ENCODE measurements at places on chromosomes 1 and 21. TPM values are rescaled to one million over a fixed set of nuclear protein-coding genes. Genes with fewer than 3 reads are reported as not detected.

DNA sequence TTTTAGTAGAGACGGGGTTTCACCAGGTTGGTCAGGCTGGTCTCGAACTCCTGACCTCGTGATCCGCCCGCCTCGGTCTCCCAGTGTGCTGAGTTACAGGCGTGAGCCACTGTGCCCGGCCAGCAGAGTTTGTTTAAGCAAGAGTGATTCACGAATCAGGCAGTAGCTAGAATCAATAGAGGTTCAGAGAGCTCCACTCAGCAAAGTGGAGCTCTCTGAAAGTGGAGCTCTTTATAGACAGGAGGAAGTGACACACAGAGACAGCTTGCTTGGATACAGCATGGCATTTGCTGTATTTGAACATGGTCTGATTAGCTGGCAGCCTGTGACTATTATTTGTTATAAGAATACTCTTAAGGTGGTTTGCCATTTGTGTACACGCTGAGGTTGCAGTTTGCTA lies 27.1 kb upstream of the CD34 start:
- DNase-seq: no peak

- DNase-seq: no peak
Measured at GRCh38 chr1:36771240-36771639, 263.1 kb downstream of the GRIK3 start.

GRCh38 chr1:7491109-7491817 lies 279.8 kb upstream of the VAMP3 start:
- peak; percentile 32 for DNase-seq

GRCh38 chr1:248823517-248824001 lies 2.2 kb downstream of the SH3BP5L start:
- DNase-seq: no peak

- no peak for DNase-seq
Measured at GRCh38 chr1:221809091-221810029, 67.5 kb upstream of the DUSP10 start.

- DNase-seq: no peak
Measured at GRCh38 chr1:66035616-66036245, 243.0 kb downstream of the PDE4B start.

DNA sequence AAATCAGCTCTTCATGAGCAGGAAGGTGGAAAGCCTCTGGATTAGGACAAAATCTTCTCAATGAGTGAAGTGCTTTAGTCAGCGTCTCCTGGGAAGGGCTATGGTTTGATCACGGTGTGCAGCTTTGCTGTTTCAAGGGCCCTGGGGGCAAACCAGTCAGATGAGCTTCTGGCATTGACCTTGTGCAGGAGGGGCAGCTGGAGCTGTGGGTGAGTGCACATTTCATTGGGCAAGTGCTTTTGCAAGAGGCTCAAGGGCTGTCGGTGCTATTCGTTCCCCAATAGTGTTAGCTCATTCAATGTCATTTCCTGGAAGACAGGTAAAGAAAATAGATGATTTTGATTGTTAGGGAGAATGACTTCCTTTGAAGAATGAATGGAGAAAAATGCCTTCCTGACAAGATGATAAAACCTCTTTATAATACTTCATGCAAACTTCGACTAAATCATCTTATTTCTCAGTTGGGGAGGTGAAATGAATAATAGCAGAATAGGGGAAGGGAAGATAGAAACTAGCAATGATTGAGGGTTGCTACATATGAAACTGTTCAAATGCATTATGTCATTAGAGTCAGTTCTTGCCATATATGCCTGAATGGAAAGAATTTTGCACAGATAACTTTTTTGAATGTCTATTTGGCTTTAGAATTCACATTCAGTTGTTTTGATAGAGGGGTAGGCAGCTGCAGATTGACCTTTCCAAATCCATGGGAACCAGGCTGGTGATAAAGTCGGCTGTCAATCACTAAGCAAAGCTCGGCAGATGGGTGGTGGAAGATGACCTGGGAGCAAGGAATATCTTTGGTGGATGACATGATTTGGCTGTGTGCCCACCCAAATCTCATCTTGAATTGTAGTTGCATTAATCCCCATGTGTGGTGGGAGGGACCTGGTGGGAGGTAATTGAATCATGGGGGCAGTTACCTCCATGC lies 12.9 kb upstream of the DISC1 start:
- DNase-seq: no peak

DNA sequence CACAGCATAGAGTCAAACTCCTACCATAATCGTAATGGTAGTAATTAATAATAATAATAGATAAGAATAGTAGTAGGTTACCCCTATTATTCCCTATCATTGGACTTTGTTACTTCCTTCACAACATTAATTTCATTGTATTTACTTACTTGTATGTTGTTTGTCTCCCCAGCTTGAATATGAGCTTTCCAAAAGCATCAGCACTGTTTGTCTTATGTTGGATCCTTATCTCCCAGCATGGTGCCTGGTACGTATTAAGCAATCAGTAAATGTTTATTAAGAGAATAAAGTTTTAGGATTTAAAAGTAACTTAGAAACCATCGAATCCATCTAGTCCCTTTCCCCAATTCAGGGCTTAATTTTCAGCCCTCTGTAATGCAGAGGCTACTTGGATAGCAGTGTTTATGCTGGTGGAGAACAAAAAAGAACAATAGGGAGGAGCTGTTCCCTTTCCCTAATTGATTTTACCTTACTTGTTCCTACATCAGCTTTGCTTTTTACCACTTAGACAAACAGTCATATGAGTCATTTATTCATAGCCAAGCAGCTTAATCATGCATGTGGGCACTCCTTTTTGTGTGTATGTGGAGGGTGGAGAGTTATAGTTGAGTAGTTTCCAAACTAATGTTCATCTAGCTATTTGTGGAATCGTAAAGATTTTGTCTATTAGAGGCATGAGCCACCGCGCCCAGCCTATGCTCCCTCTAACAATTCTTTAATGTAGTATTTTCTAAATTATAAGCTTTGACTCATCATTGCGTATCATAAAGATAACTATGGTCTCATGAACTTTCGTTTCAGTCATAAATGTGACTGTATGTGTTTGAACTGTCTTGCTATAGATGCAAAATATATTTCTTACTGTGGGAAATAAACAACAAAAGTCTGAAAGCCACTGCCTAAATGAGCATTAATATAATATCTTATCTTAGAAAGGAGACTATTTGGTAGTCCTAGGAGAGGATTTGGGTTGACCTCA lies 20.9 kb upstream of the DR1 start:
- no peak for DNase-seq

GRCh38 chr1:77631751-77632150 lies 50.7 kb downstream of the ZZZ3 start:
- DNase-seq: no peak

GRCh38 chr1:27554759-27555699 lies 48.9 kb downstream of the AHDC1 start:
- peak; percentile 74 for DNase-seq

DNA sequence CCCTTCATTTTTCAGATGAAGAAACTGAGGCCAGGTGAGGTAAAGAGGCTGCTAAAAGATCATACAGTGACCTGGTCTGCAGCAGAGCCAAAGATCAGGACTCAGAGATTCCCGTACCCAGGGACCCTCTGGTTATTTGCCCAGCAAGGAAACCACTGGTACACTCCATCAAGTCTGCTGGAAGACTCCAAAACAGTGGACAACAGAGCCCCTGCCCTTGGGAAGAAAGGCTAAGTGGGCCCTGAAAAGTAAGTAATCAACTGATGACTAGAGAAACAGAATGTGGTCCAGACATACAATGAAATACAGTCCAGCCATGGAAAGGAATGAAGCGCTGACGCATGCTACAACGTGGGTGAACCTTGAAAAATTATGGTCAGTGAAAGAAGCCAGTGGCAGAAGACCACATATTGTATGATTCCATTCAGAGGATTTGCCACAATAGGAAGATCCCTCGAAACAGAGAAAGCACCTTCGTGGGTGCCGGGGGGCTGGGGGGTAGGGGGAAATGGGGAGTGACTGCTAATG lies 106.4 kb downstream of the ETS2 start:
- no peak for DNase-seq

DNA sequence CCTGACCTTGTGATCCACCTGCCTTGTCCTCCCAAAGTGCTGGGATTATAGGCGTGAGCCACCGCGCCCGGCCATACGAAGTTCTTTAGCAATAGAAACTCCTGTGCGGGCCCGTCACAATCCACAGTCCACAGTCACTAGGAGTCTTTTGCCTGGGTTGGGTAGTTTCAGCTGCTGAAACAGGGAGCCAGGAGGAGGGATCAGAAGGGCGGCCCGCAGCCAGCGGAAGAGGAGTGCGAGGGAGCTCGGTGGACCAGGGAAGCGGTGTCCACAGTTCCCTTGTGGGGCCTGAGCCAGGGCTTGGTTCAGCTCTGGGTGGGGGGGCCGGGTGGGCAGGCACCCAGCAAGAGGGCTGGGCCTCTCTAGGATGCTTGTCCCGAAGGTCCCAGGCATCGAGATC lies 17.9 kb upstream of the HSPG2 start:
- peak; percentile 80 for DNase-seq

- no peak for DNase-seq
Measured at GRCh38 chr1:109639841-109640184, 16.1 kb upstream of the GSTM4 start.

DNA sequence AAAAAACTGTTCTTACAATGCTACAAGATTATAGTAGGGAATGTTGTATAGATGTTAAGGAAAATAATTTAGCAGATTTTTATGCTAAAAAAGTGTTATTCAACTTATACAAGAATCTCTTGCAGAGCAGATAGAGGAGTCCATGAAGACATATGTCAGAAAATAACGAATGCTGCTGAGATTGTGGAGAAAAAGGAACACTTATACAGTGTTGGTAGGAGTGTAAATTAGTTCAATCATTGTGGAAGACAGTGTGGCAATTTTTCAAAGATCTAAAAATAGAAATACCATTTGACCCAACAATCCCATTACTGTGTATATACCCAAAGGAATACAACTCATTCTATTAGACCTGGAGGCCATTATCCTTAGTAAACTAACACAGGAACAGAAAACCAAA lies 286.2 kb upstream of the OLFM3 start:
- DNase-seq: no peak

GRCh38 chr1:229190057-229190575 lies 80.8 kb upstream of the RAB4A start:
- no peak for DNase-seq

DNA sequence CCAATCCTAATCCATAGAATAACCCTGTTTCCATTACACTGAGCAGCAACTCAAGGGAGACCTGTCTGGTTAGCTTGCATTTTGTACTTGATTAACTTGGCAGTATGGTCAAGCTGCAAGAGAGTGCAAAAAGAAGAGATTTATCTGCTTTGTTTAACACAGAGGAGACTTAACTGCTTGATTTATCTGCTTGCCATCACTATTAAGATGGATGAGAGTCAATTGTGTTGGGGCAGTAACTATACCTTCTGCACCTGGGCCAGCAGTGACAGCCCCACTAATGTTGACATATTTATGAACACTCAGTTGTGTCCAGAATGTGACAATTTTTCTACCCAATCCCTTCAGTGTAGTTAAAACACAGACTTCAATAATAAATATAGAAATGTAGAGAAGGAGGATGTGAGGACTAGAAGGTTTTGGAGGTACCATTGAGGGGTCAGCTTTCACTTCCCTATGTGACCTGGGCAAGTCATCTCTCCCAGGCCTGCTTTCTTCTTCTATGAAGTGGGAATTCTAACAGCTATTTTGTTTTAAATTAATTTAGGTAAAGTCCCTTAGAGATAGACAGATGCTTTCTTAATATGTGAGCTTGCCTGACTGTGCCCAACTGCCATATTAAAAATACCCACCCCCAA lies 159.1 kb upstream of the KCNK2 start:
- no peak for DNase-seq

GRCh38 chr1:28171246-28171645 lies 5.2 kb downstream of the PTAFR start:
- DNase-seq: no peak

DNA sequence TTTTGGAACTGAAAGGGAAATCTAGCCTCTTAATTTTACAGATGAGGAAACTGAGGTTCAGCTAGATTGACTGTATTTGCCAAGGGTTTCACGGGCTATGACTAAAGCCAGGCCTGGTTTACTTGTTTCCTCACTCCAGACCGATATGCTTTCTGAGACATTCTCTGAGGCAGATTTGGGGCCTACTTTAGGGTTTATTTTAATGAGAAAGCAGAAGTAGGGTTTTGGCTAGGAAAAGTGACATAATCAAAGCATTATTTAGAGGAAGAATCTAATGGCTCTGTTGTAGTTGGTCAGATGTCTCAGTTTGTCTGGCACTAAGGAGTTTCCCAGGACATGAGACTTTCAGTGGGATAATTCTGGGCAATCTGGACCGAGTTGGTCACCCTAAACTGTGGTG lies 1.5 kb upstream of the RPTN start:
- DNase-seq: no peak

DNA sequence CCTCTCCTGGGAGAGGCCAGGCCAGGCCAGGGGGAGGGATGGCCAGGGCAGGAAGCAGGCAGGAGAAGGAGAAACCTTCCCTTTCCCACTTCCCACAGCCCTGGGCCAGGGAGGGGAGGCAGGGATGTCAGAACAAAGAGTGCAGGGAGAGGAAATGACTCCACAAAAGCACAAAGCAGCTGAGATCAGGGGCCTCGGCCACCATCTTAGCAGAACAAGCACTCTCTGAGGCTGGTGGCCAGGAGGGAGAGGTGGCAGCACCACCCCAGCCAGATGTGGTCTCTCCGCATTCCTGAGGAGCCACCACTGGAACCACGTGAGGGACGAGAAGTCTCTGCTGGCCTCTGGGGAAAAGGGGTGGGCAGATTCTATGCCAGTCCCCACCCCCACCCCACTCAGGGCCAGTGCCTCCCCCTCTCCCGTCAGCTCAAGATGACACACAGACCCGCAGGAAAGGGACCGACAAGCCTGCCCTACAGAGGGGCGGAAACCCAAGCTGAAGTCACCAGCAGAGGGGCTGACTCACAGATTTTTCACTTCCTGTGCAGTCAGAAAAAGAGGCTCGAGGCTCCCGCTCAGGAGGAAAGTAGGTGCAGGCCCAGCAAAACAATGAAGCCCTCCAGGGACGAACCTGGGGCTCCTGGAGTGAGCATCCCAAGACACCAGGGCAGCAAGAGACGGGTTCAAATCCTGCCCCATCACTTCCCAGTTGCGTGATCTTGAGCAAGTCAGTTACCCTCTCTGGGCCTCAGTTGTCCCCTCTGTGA lies 24.1 kb upstream of the ALDH4A1 start:
- peak; percentile 71 for DNase-seq

GRCh38 chr1:47898133-47898845 lies 98.9 kb downstream of the TRABD2B start:
- no peak for DNase-seq

GRCh38 chr21:16777041-16777720 lies 735.7 kb upstream of the CXADR start:
- no peak for DNase-seq

GRCh38 chr1:200779326-200779725 lies 40.6 kb downstream of the CAMSAP2 start:
- DNase-seq: no peak

- no peak for DNase-seq
Measured at GRCh38 chr21:29018540-29018939, 609 bp downstream of the RWDD2B start.

GRCh38 chr1:99236756-99237155 lies 27.5 kb upstream of the PLPPR4 start:
- DNase-seq: no peak

- no peak for DNase-seq
Measured at GRCh38 chr1:109091839-109092193, 1.3 kb downstream of the TMEM167B start.

- no peak for DNase-seq
Measured at GRCh38 chr1:166127003-166127402, 39.8 kb downstream of the FAM78B start.

Gene ICOSLG
- total RNA-seq: 5.1 TPM

Gene LRIF1
- total RNA-seq: 2.6 TPM

Gene GIPC2
- total RNA-seq: 6.0 TPM

Gene YOD1
- 8.5 TPM for total RNA-seq

Gene MTHFR
- 38.0 TPM for total RNA-seq

Gene CASZ1
- total RNA-seq: 4.4 TPM
